Coronary artery (tissue), 2 donors: ENCODE measurements at places on chromosomes 4 and X.
A peak's percentile ranks its signal among the peaks of the same experiment; 100 is the strongest.

DNA sequence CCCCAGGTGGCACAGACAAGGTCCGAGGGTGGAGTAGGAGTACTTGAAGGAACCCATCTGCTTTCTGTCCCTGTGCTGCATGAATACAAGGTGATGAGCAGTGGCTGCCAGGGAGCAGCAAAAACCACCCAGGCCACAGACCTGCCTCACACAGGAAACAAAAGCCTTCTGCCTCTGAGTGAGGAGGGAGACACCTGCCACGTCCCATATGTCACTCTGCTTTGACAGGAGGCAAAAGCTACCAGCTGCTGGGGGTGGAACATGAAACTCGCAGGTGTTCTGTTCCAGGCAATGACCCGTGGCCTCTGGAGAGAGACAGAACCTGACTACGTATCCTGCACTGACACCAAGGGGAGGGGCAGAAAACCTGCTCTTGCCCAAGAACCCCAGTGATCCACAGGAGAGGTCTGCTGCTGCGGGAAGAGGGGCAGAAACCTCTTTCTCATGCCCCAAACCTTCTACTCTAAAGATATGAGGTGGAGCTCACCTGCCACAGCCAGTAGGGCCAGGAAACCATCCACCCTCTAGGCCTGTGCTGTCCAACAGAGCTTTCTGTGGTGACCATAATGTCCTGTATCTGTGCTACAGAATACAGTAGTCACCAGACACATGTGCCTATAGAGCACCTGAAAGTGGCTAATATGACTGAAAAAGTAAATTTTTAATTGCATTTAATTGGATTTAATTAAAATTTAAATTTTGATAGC, 172.9 kb downstream of the PRDM5 start:
- no peak for DNase-seq

DNA sequence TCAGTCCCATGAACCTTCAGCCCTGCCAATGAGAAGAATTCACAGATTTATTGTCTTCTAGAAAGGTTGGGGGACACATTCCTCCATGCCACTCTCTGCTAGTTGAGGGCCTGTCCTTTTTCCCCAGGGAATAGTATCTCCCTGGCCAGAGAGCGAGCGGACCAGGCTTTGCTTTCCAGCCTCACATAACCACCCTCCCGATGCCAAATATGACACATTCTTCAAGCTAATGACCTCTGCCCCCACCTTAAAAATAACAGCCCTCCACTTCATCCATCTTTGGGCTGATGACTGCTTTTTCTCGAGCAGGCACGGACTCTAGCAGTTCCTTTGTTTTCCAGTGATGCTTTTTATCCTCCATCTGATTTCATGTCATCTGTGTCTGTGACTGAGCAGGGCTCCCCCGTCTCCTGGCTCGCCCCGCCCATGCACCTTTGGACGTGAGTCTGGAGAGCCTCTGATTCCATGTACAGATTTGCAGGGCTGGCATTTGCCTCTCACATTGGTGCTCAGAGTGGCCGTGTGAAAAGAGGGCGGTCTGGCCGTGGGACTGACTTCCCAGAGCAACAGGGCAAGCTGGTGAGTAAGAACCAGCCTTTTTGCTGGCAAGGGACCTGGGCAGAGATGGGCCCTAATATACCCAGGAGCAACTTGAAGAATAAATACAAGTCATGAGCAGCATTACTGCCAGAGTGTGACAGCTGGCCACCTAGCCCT, 279.8 kb downstream of the BCOR start:
- peak; percentile 78 for DNase-seq

GRCh38 chr4:95263391-95263790, 285.4 kb downstream of the UNC5C start:
- DNase-seq: no peak

GRCh38 chr4:19575924-19576323, 675.8 kb upstream of the SLIT2 start:
- no peak for DNase-seq

DNA sequence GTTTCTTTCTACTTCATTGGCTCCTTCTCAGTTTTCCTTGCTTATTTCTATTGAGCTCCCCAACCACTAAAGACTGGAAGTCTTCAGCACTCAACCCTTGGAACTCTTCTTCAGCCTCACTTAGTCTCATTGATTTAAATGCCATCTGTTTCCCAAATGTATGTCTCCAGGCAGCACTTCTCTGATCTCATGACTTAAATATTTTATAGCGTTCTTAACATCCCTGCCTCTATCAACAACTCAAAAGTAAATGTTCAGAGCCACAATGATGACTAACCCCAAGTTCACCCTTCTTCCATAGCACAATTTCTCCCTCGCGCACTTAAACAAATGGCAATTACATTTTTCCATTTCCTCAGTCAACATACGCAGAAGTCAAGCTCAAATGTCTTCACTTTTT, 1393.3 kb downstream of the ARAP2 start:
- DNase-seq: no peak
